MG63 (cell line): ENCODE measurements at places on chromosomes 16 and 17.

GRCh38 chr16:89561142-89561883, 831 bp downstream of the RPL13 start:
- DNase-seq, result no peak

GRCh38 chr16:17078931-17079631, 391.7 kb downstream of the XYLT1 start:
- no peak for DNase-seq

GRCh38 chr16:58099097-58099955, 29.9 kb downstream of the CFAP20 start:
- no peak for DNase-seq

- DNase-seq, result peak; percentile 69
These were observed 616 bp downstream of the SRSF2 start for GRCh38 chr17:76736349-76737081.
